Stimulated activated CD4-positive, alpha-beta T cell treated with anti-CD3 and anti-CD28 coated beads, Interleukin-1b, Interleukin-23, amount 100 ng/mL, for 24 hours (primary cell): ENCODE measurements at places on chromosomes 4 and X.
A peak's percentile ranks its signal among the peaks of the same experiment; 100 is the strongest.

GRCh38 chr4:83261307-83261706, 23.3 kb downstream of the COQ2 start:
- no peak for DNase-seq

GRCh38 chr4:25807102-25807728, 55.6 kb downstream of the SEL1L3 start:
- no peak for DNase-seq

DNA sequence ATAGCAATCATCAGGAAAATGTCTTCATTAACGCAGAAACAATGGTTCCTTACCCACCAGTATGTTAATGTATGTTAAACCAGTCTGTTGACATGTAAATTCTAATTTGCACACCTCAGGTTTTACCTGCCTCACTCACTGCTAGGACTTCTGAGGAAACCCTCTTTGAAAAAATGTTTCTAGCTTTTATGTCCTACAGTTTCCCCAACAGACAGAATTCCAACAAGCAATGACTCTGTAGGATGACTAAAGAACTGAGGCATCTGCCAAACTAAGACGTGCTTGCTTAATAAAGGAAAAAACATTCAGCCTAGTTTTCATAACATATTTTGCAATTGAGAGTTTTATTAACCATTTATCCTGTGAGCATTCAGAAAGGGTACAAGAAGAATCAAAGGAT, 20.6 kb upstream of the SOX3 start:
- no peak for DNase-seq

- peak; percentile 57 for DNase-seq
Observed at GRCh38 chrX:11787564-11787963, 29.5 kb downstream of the MSL3 start.

DNA sequence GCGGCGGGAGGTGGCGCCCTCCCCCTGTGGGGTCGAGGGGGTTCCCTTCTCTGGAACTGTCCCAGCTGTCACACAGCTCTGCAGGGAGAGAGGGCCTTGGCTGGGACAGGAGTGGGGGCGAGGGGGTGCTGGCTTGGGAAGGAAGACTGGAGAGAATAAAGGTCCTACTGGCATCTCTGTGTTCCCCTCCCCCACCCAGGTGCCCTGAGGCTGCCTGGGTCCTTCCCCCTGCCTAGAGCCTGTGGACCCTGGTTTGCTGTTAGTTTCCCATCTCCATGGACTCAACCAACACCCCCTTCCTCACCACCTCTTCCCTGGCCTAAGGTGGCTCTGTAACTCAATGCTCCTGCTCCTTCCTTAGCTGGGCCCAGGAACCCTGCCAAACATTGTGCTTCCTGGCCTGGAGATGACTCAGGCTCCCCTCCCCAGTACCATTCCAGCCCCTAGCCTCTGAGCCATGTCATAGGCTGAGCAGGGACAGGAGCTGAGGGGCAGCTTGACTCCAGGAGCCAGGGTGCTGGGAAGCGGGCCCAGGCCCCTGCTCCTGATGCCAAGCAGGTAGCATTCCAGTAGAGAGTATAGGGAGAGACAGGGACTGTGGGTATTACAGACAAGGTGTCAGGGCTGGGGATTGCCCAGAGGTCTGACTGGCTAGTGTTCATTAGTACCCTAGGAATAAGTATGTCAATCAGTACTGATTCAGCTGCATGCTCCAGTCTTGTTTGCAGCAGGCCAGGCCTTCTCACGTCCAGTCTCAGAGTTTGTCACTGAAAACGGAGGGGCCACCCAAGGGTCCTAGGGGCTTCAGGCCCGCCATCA, 100.7 kb downstream of the EFNB1 start:
- no peak for DNase-seq

- DNase-seq, result no peak
Observed at GRCh38 chr4:154349829-154350228, 141.8 kb downstream of the DCHS2 start.

- DNase-seq, result no peak
Observed at GRCh38 chrX:134868771-134869495, 121.9 kb upstream of the SMIM10 start.

- no peak for DNase-seq
Observed at GRCh38 chrX:39853417-39854030, 244.2 kb downstream of the BCOR start.

DNA sequence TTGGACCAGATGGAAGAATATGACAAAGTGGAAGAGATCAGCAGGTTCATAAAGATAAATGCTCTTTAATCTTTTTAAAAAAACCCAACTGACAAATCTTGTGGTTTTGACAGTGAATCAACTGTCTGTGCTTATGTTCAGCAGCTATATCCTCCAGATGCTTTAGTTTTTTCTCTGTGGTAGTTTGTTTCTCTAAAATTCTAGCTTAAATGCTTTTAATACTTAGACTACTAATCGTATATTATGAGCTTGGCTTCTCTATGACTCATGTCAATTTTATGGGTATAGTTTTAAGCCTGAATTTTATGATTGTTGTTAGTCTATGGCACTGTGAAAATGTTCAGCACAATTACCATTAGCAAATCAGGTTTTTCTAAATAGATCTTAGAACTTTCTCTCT, 12.9 kb downstream of the HHIP start:
- DNase-seq, result no peak

DNA sequence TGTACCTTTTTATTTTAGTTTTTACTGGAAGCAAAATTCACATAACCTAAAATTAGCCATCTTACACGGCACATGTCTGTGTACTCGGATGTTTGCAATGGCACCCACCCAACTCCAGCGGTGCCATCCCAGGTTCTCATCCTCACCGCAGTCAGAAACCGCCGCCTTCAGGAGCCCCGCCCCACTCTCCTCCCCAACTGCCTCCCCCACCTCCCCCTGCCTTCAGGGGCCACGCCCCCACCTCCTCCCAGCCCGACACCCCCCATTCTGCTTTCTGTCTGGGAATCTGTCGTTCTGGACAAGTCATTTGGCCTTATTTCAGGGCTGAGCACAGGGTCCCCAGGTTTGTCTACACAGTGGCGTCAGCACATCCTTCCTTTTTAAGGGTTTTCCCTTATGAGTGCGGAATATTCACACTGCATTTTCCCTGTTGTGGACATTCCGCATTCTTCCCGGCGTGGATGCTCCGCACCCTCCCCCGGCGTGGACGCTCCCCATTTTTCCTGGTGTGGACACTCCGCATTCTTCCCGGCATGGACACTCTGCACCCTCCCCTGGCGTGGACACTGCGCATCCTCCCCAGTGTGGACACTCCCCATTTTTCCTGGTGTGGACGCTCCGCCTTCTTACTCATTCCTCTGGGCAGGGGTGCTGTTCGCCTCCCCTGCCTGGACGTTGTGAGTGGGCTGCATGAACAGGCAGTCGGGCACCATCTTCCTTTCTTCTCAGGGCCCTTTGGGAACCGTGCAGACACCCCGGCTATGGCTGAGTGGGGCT, 135.4 kb upstream of the NKX1-1 start:
- no peak for DNase-seq

GRCh38 chr4:7725951-7726350, 213.7 kb downstream of the AFAP1 start:
- DNase-seq, result no peak
